ENCODE measurements at places on chromosomes 4 and X.
A peak's percentile ranks its signal among the peaks of the same experiment; 100 is the strongest.

- DNase-seq = no peak
These were observed 141.5 kb downstream of the MAGEB17 start for GRCh38 chrX:16308773-16309172.

DNA sequence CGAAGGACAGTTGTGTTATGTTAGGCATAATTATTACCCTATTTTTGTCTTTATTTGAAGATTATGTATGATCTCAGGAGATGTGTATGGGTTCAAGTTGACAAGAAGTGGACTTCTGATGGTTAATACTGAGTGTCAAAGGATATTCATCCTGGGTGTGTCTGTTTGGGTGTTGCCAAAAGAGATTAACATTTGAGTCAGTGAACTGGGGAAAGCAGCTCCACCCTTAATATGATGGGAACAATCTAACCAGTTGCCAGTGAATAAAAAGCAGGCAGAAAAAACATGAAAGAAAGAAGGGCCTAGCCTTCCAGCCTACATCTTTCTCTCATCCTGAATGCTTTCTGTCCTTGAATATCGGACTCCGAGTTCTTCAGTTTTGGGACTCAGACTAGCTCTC is 332.6 kb downstream of the DTHD1 start:
- no peak for DNase-seq

- no peak for DNase-seq
These were observed 113.1 kb downstream of the CCSER1 start for GRCh38 chr4:90240333-90240732.

DNA sequence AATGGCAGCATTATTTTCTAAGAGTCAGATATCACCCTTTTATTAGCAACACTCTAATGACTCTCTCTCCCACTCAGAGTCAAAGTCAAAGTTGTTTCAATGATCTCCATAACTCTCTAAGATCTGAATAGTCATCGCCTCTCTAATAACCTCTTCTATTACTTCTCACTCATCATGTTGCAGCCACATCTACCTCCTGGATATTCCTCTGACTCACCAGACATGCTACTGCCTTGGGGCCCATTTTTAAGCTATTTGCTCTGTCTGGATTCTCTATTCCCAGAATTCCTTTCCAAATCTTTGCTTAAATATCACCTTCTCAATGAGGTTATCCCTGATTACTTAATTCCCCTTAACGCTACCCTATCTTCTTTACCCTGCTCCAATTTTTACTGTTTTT is 391.8 kb upstream of the MAGEB16 start:
- no peak for DNase-seq

GRCh38 chrX:42686706-42687105 is 91.3 kb downstream of the PPP1R2C start:
- no peak for DNase-seq

GRCh38 chr4:165874791-165875371 is 1.8 kb downstream of the TLL1 start:
- DNase-seq = peak; percentile 18

- no peak for DNase-seq
These were observed 59.1 kb downstream of the ANXA3 start for GRCh38 chr4:78610546-78611214.

DNA sequence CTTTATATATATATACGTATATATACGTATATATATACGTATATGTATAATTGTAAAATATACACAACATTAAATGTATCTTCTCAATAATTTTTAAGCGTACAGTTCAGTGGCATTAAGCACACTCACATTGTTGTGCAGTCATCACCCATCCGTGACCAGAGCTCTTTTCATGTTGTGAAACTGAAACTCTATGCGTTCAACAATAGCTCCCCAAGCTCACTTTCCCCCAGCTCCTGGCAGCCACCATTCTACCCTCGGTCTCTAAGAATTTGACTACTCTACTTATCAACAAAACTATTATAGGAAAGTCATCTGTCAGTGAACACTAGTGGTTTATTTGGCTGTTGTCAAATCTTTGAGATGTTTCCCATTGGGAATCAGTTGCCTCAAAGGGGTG is 621.8 kb upstream of the GALNT7 start:
- no peak for DNase-seq

DNA sequence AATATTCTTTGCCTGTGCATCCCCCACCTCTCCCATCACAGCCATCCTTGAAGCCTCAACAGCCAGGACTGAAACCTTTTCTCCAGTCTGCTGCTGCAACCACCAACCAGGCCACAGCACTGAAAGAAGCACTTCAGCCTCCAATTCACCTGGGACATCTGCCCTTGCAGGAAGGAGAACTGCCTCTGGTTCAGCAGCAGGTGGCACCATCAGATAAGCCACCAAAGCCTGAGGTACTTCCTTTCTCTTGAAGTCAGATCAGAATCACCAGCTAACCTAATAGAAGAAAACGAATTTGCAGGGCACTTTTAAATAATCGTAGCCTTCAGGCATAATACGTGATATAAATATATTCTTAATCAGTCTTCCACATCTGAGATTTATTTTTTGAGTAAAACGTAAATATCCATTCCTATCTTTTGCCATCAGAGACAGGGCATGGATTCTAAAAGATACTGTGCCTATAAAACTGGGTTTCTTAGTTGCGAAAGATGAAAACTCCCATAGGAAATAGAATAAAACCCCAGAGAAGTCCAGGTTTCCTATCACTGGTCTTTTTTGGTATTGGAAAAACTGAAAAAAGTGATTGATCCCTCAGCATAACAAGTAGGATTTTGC is 9.5 kb downstream of the AMBN start:
- DNase-seq = peak; percentile 81

- DNase-seq = no peak
These were observed 57.0 kb upstream of the GRPEL1 start for GRCh38 chr4:7124689-7125442.

- DNase-seq = no peak
These were observed 51.3 kb upstream of the RELL1 start for GRCh38 chr4:37737466-37737865.

DNA sequence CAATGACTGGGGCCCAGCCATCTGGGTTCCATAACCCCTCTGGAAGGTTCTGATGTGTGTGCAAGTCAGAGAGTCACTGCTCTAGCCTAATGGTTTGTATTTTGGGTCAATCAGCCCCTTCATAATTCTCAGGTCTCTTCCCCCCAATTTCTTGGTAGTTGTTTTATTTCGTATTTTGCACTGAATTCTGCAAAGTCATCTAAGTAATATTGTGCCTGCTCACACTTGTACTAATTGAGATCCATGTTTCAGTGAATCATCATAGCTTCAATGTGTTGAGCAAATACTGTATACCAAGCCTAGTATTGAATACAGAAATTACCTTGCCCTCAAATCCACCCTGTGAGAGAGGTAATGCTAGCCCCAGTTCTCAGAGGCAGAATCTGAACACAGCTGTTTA is 28.0 kb upstream of the TBL1X start:
- no peak for DNase-seq

GRCh38 chrX:92232182-92232581 is 453.0 kb downstream of the PCDH11X start:
- peak; percentile 12 for DNase-seq

GRCh38 chrX:119669424-119670037 is 23.4 kb downstream of the SEPTIN6 start:
- no peak for DNase-seq

GRCh38 chr4:104491481-104492182 is 3.1 kb downstream of the CXXC4 start:
- peak; percentile 74 for DNase-seq

- no peak for DNase-seq
These were observed 48.5 kb upstream of the MYOZ2 start for GRCh38 chr4:119087121-119087520.

DNA sequence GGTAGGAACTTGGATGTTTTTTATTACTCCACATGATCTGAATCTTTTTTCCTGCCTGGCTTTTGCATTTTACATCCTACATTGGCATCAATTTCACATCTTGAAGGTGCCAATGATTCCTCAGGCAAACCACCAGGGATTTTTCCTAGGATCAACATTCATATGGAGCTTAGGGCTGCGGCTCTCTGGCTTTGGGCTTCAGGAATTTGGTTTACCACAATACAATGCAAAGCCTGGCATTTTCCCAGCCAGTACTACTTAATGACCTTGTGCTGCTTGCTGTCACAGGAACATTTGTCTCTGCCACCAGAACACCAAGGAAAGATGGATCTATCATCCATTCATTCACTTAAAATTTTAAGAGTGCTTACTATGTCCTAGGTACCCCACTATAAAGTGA is 180.7 kb downstream of the PDGFC start:
- peak; percentile 51 for DNase-seq

DNA sequence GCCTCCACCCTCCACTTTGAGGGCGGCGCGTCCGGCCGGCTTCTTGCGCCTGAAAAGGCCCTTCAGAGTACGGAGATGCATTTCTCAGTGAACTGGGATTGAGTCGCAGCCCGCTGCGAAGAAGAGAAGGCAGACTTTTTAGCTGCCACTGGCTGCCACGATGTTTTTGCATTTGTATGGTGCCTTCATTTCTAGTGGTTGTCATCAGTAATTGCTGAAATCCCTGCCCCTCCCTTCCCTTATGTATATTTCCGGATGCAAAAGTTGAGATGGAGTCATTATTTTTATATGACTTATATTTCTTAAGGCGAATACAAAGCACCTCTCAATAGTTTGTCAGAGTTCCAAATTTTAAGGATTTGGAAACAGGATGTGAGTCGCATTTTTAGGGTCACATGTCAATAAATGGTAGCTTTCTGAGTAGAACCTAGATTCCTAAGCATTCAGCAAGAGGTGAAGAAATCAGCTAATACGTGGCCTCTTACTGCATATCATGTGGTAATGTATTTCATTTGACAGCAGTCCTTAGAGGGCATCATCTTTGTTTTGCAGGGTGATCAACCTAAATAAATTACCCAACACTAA is 658 bp downstream of the ATP6AP2 start:
- no peak for DNase-seq

- no peak for DNase-seq
These were observed 58.5 kb upstream of the HELT start for GRCh38 chr4:184959786-184960185.

- peak; percentile 28 for DNase-seq
These were observed 7.3 kb downstream of the CCDC110 start for GRCh38 chr4:185464183-185464582.

GRCh38 chr4:8269535-8270417 is at the start of gene HTRA3:
Gene HTRA3, plus strand, starts transcription at chr4:8269754. Its CDS starts 215 bp downstream, at chr4:8269969.
- peak; percentile 62 for DNase-seq

- DNase-seq = peak; percentile 52
These were observed 139.6 kb downstream of the AMMECR1 start for GRCh38 chrX:110178179-110178865.

DNA sequence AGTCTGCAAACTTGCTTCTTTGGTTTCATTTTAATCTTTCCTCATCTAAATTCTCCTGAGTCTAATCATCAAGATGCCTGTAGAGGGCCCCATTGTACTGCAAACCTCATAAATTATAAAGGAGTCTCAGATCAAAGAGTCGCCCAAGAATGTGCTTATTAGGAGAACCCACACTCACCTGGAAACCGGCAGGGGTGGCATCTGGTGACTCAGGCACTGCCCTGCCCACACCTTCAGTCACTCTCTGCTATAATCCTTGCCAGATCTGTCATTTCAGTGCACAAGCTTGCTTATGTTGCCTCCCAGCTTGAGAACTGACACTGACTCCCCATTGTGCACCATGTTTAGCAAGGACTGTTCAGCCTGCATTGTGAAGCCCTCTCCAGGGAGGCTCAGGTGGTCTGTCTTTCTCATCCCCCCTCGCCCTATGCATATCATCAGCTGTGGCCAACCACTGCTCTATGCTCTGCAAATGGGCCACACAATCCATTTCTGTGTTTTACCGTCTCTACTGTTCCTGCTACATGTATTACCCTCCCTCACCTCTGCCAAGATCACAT is 12.4 kb downstream of the EPGN start:
- DNase-seq = peak; percentile 60

DNA sequence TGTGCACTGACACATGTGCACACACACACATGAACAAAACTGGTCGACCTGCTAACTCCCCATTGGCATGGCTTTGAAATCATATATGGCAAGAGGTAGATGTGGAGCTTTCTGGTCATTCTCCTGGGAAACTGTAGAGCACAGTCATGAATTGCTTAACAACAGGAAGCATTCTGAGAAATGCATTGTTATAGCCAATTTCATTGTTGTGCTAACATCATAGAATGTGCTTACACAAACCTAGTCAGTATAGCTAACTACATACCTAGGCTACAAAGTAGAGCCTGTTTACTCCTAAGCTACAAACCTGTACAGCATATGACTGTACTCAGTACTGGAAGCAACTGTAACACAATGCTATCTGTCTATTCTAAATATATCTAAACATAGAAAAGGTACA is 134.2 kb upstream of the SH3RF1 start:
- no peak for DNase-seq

DNA sequence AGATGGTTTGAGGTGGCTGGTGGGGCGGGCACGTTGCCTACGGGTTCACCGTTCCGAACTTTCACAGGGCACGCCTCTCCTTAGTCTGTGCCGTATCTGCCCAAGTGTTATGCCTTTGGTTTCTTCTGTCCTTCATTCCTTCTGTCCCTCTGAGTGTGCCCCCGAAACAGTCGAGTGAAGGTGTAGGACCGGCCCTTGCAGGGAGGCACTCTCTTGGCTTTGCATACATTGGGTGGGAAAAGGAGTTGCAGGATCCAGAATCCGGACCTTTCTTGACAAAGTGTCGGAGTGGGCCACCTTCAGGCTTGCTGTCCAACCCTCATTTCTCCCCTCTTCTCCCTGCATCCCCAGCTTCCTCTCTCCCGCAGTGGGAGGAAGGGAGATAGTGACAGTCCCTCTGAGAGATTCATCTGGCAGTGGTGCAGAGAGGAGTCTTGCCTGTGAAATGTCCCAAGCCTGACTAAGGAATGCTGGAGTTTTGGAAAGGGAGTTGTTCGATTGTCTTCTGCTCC is 569 bp downstream of the ARFIP1 start:
- DNase-seq = peak; percentile 28

GRCh38 chrX:2427147-2427546 is 73.6 kb downstream of the DHRSX start:
- no peak for DNase-seq

GRCh38 chr4:99811850-99812249 is 4.8 kb upstream of the DAPP1 start:
- peak; percentile 55 for DNase-seq

GRCh38 chr4:112231779-112232713 is at the start of gene AP1AR:
Gene AP1AR, plus strand, starts transcription at chr4:112231787. Its CDS starts 305 bp downstream, at chr4:112232092.
- DNase-seq = peak; percentile 93
